Islet precursor cell (in vitro differentiated cells): ENCODE measurements at places on chromosomes 7 and 10.
A peak's percentile ranks its signal among the peaks of the same experiment; 100 is the strongest.

DNA sequence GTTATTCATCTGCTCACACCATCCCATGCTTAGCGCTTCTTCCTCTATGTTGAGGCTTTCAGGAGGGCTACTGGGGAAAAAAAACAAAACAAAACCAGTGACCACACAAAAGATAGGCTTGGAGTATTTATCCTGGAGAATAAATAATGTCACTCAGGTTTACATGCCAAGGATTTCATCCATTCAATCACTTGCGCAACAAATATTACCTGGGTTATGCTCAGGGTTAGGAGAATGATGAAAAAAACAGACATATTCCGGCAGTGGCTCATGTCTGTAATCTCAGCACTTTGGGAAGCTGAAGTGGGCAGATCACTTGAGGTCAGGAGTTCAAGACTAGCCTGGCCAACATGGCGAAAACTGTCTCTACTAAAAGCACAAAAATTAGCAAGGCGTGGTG lies 3.3 kb upstream of the ELOVL3 start:
- no peak for DNase-seq

DNA sequence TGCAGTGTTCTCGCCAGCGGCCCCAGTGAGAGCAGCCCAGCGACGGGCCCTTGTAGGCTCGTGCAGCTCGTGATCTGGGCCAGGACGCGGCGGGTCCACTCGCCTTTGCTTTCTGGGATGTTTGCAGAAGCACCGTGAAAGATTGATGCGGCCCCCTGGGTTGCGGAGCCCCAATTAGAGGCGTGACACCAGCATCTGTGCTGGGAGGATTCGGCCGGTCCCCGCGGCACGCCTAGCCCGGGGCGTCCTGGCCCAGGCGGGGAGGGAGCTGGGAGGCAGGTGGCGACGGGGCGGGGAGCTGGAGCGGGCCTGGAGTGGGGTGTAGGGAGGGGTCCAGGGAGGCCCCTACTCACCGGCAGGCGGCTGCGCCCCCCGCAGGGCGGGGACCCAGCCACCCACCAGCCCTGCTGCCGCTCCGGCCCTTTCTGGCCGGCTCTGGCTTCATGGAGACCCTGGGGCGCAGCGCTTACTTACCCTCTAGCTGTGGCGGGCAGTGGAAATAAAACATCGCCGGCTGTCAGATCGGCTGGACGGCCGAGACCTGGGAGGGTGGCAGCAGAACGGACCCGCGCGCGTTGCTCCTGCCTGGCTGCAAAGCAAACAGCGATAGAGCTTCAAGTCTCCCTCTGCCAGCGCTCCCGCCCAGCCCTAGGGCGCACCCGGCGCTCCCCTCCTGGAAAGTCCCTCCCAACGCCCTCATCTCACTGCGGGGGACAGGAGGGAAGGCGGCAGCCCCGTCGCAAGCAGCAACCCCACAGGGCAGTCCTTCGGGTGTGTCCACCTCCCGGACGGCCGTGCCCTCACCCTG lies 752 bp downstream of the DRGX start:
- peak; percentile 52 for DNase-seq

GRCh38 chr10:127612-128432 lies 7.4 kb upstream of the ZMYND11 start:
- DNase-seq: no peak

- DNase-seq: no peak
These were observed 18.6 kb downstream of the C7orf33 start for GRCh38 chr7:148609045-148609725.

DNA sequence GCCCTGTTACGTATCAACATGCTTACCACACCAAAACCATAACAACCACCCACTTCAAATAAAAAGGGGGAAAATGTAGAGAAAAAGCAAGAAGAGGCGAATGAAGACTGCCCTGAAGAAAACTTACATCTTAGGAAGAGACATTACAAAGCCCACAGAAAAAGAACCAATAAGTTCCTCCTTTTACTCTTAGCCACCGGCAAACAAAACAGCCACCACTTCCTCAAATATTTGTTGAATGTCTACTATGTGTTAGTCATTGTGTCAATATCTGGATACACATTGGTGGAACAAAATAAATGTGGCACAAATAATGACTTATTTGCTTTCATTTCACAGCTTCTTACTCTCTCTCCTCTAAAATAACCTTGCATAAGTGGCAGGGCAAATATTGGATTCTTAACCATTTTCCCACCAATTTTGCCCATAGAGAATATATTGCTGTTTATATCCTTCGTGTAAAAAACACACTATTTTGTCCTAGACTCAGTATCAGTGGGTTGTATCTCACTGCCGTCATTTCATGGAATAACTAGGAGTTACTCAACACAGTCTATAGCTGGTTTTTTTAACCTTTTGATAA lies 106.8 kb downstream of the ANK3 start:
- no peak for DNase-seq
